ENCODE measurements at places on chromosomes 3 and 15.
A peak's percentile ranks its signal among the peaks of the same experiment; 100 is the strongest.

GRCh38 chr15:33419701-33420100, 108.9 kb downstream of the RYR3 start:
- DNase-seq, result no peak

GRCh38 chr3:106673926-106674569, 703.2 kb upstream of the CCDC54 start:
- no peak for DNase-seq

- peak; percentile 93 for DNase-seq
Observed at GRCh38 chr3:84547971-84548970, 410.5 kb upstream of the CADM2 start.

GRCh38 chr3:100399341-100400071, 1.4 kb downstream of the TOMM70 start:
- no peak for DNase-seq

DNA sequence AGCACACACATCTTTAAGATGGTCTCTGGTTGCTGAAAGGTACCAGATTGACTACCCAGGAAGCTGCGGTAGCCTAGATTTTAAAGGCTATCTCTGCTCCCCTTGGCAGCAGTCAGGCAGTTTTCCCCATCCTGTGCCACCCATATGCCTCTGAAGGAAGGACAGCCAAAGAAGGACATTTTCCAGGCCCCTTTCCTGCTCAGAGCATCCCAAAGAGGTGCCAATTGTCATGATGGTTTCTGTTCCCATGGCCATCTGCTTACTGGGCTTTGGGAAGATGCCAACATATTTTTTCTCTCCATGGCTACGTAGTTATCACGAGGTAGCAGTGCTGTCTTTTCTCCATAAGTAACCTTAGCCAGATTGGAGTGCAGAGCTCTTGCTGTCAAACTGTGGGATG, 39.7 kb downstream of the UNC13C start:
- DNase-seq, result no peak

DNA sequence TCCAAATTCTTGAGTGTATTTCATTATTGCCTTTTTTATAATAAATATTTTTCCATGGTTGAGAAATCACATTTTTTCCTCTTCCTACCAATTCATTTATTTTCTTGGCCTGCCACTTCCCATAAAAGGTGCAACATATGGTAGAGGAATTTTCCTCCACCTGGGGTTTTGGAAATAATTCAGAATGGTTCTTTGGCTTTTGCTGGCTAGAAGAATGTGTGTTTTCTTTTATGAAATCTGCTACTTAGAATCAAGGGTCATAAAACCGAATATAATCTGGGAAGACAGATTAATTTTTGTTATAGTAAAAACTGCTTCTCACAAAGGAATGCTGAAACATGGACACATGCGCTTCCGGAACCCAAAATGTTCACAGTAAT, 54.0 kb upstream of the POMGNT2 start:
- DNase-seq, result no peak
